ENCODE measurements at places on chromosomes 2 and 18.

DNA sequence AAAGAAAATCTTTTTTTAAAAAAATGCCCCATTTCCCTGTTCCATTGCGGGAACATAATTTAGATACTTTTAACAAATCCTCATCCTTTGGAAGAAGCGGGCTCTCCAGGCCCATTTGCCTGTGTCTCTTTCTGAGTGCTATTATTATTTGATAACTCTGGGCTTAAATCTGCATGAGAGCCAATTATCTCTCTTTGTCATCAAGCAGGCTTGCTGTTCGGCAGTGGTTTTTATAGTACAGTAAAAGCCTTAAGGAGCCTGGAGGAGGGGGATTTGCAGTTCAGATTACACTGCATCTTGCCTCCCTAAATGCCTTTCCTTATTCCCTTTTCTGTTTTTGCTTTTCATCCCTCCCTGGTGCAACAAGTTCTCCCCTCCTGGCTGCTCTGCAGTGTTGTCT, 50.6 kb downstream of the CELF4 start:
- DNase-seq = no peak

GRCh38 chr2:136019825-136020224, 34.4 kb upstream of the DARS1 start:
- no peak for DNase-seq

- no peak for DNase-seq
These were observed 89.3 kb downstream of the CSRNP3 start for GRCh38 chr2:165558832-165559231.

DNA sequence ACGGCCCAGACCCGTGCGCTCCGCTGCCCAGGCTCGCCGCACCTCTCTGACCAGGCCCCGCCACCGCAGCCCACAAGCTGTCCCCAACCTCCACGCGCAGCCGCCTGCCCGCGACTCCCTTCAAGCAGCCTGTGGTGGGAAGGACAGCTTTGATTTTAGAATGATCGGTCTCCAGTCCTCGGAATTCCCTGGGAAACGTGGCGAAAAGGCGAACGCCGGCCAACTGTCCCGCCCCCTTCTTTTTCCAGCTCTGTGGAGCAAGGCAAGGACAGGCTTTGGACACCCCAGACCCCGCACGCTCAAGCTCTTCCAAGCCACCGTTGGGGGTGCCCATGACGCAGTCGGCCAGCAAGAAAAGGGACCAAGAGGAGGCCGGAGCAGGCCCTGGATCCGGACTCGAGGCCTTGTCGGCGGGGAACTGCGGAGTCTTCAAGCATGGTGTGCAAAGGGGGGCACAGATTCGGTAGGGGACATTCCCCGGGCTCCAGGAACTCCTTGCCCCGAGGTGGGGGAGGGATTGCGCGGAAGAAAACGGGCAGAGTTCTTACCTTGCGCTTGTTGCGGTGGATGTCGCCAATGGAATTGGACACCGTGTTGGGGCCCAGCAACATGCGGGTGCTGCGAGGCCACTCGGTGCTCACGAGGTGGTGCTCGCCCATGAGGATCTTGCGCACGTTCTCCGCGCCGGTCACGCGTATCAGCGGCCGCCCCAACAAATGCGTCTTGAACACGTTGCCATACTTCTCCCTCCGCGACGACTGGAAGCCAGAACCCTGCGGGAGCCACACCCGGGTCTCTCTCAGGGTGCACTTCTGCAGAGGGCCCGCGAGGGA, 4.0 kb downstream of the CYP26B1 start:
- DNase-seq = no peak
